Activated CD8-positive, alpha-beta memory T cell treated with anti-CD3 and anti-CD28 coated beads, Interleukin-2, amount 50 U/mL, for 4 hours (primary cell): ENCODE measurements at places on chromosomes 7 and 10.

DNA sequence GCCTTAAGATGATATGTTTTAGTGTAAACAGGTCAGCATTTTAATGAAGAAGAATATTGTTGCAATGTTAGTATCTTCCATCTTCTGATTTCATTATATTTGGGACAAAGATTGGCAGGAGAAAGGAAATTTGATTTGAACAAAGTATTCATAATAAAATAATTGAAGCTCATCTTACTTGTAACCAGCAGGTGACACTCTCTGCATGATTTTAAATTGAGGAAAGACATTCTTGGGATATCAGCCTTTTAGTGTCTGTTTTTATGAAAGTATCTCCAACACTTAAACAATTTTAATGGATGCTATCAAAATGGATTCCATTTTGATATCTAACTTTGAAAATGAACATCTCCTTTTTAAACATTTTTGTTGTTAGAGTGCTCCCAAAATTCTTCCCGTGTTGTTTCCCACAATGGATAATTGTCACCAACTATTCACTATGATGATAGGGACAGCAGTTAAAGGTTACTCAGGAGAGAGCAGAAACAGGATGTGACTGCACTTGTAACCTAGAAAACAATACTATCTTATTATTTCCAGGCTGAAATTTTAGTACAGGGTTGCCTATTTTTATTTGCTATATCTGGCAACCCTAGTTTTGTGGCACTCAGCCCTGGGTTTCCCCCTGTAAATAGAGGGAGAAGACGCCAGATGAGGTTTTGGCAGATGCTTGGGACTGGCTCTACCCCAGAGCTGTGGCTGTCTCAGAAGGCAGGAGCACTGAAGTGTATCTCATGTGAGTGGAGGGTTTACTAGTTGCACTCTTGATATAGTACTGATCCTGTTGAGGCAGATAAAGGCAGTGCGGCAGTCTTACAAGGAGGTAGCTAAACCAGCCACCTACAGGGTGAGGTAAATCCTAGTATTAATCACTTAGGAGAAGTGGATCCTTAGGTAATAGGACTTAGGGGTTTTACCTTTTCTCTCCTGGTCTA is 31.0 kb upstream of the ABCB4 start:
- no peak for DNase-seq

- no peak for DNase-seq
Observed at GRCh38 chr7:128591705-128592104, 80.4 kb upstream of the GARIN1A start.

DNA sequence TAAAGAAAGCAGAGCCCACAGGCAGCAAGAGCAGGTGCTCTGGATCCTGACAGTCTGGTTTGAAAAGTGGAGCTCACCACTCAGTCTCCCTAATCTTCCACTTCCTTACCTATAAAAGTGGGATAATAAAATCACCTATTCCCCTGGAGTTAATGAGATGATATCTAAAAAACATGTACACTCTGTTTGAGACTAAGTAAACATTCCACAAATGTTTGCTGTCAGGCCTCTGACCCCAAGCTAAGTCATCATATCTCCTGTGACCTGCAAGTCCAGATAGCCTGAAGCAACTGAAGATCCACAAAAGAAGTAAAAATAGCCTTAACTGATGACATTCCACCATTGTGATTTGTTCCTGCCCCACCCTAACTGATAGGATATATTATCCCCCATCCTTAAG is 1324.5 kb downstream of the XPNPEP1 start:
- no peak for DNase-seq

DNA sequence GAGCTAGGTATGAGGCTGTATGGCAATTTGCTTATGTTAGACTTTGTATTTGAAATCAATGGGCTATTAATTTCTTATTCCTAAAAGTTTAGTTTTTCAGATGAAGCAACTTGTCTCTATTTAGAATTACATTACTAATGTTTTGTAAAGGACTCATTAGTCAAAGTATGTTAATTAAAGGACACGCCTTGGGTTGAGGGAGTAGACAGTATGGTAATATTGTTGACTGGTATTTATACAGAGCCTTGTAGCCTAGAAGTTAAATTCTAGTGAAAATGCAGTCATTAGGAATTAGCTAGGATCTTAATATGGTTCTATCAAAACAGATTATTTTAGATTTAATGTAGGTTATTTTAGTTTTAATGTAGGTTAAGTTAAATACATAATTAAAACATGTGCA is 6.2 kb downstream of the CDK14 start:
- DNase-seq, result no peak

GRCh38 chr10:84876116-84876999 is 548.0 kb downstream of the CCSER2 start:
- DNase-seq, result no peak

DNA sequence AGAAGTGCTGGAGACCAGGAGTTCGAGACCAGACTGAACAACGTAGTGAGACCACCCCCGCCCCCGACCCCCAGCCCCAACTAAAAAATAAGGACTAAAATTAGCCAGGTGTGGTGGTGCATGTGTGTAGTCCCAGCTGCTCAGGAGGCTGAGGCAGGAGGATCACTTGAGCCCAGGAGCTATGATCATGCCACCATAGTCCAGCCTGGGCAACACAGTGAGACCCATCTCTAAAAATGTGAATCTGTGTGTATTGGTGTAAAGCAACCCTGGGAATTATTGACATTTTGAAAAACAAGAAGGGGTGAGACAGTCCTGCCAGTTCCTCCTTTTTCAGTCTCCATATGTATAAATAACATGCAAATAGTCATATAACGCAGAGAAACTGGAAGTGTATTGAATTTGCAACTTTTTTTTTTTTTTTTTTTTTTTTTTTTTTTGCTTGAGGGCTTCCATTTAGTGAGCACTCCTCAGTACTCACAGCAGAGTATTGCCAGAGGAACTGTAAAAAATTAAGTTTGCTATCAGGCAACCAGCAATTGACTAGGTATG is 3.4 kb upstream of the ITGB1 start:
- DNase-seq, result no peak

GRCh38 chr7:45435846-45436245 is 138.3 kb upstream of the ADCY1 start:
- DNase-seq, result no peak

GRCh38 chr7:44378744-44379143 is 53.4 kb upstream of the CAMK2B start:
- no peak for DNase-seq

DNA sequence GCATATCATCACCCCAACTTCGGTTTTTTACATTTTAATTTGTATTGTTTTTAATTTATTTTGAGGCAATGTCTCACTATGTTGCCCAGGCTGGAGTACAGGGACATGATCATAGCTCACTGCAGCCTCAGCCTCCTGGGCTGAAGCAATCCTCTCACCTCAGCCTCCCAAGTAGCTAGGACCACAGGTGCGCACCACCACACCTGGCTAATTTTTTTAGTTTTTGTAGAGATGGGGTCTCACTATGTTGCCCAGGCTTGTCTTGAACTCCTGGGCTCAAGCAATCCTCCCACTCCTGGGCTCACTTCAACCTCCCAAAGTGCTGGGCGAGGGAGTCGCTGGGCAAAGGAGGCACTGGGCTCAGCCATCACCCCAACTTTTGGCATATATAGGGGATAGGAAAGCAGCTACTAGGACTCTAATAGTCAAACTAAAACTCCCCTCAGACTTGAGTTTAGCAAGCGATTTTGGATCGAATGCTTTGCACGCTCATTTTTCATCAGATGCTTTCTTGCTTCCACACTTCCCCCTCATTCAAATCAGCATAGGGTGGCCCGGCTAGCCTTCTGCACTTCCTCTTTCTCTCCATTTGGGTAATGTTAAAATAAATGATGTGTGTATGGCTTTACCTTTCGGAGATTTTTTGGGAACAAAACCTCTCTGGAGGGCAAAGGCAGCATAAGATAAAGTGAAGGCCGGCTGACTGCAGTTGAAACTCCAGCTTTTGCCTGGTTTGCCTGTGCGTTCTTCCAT is 20.8 kb upstream of the NMT2 start:
- DNase-seq, result no peak

GRCh38 chr10:93921338-93921737 is 27.6 kb downstream of the SLC35G1 start:
- peak; percentile 16 for DNase-seq

- no peak for DNase-seq
Observed at GRCh38 chr7:30563326-30563942, 31.2 kb upstream of the GARS1 start.

DNA sequence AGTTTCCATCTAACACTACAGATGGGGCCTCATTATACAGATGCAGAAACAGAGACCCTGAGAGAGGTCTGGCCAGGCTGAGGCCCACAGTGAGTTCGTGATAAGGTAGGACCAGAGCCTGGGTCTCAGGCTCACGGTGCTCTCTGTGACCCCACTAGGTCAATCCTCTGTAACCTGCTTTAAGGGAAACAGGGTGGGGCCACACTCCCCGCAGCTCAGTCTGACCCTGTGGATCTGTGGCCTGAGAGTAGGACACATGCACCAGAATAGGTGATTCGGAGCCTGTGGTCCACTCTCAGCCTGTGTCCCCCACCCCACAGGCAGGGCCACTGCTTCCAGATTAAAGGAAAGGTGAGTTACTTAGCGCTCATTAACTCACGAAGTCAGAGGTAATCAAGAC is 137.8 kb upstream of the FAM20C start:
- DNase-seq, result no peak

- no peak for DNase-seq
Observed at GRCh38 chr7:8314566-8314965, 52.6 kb upstream of the ICA1 start.

DNA sequence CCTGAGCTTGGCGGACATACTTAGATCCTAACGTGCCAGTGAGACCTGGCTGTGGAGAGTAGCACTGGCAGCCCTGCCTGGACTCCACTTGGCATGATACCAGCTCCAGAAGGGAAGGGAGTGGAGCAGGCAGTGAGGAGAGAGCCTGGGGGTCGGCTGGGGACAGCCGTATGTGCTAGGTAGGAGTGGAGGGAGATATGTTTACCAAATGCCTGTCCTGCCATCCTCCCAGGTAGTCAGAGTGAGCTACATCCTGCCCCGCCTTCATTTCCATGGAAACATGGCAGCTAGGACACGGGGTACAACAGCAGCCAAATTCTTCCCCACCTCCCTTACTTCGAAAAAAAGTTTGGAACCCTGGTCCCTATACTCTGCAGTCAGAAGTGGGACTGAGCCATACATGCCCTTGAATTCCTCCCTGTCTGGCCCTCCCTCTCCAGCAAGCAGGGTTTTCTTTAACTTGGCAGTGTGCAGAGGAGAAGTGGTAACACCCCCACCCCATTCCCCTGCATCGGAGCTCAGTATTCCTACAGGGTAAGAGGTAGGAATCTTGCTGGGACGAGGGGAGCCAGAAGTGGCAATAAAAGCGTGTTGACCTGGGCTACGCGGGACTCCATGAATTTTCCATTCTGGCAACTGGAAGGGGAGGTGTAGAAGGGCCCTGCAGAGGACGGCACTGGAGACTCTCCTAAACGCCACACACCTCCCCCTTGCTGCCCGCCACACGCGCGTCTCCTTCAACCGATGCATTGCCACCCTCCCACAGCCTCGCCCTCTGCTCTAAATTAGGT is 20.0 kb upstream of the SMO start:
- no peak for DNase-seq

DNA sequence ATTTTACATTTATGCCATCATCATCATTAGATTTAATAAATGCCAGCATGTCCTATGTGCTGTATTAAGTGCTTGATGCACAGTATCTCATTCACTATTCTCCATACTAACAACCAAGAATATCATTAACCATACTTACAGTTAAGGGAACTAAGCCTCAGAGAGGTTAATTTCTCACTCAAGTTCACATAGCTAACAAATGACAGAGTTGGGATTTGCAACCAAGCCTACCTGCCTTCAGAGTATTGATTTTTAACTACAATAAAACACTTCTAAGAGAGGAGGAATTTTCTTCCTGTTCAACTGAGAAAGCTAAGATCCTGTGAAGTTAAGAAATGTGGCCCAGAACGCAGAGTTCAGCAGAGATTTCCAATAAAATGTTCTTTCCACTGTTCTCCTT is 403.0 kb downstream of the KCNMA1 start:
- DNase-seq, result no peak

GRCh38 chr10:16910793-16911164 is 93.6 kb upstream of the RSU1 start:
- no peak for DNase-seq

DNA sequence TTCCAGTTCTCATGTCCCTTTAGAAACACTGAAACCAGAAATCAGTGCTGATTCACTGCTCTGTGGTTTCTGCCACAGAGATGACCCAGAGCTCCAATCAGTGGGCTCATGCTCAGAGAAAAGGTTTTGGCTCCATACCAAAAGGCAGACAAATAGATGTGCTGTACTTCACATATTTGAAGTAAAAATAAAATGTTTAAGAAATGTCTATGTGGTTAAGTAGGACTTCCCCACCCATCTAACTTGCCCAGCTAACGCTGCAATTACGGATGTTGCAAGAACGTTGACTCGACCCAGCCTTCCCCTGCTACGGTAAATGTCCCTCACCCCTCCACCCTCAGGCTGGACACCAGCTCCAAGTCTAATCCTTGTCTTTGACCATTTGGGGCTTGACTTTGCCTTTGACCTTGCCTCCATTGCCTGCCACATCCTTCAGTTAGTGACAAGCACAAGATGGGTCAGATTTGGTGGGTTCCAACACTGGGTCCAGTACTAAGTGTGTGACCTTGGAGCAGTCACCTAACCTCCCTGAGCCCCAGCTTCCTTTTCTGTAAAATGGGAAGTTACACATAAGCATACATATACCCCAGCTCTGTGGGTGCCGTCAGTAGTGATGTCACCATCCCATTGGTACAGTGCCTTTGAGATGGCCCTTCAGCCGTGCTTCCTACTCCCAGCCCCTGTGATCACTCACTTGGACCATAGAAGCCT is 95.8 kb downstream of the CHST15 start:
- DNase-seq, result no peak

- DNase-seq, result no peak
Observed at GRCh38 chr7:7564323-7564780, 2.3 kb upstream of the MIOS start.

GRCh38 chr7:144854839-144855424 is 19.1 kb upstream of the TPK1 start:
- no peak for DNase-seq

DNA sequence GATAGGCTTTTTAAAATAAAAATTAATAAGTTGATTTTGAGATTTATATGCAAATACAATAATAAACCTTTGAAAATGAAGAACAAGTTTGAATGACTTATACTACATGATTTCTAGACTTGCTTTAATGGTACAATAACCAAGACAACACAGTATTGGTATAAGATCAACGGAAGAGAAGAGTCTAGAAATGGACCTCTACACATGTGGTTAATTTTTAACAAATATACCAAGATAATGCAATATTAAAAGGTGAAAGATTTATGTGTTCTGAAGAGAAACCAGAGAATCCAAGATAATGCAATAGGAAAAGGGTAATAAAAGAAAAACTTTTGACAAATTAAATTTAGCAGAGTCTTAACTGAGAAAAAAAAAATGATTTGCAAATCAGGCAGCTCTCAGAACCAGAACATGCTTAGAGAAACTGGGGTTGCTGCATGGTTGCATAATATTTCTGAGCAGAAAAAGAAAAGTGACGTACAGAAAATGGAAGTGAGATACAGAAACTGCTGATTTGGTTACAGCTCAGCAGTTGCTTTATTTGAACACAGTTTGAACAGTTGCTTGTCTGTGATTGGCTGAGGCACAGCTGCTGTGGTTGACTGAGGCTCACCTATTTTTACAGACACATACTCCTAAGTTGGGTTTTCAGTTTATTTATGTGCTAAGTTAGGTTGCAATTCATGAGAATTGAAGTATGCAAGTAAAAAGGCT is 365.9 kb downstream of the CRPPA start:
- DNase-seq, result no peak
